ENCODE measurements at places on chromosomes 4 and X. TPM values are rescaled to one million over a fixed set of nuclear protein-coding genes. Genes with fewer than 3 reads are reported as not detected.
A peak's percentile ranks its signal among the peaks of the same experiment; 100 is the strongest.

DNA sequence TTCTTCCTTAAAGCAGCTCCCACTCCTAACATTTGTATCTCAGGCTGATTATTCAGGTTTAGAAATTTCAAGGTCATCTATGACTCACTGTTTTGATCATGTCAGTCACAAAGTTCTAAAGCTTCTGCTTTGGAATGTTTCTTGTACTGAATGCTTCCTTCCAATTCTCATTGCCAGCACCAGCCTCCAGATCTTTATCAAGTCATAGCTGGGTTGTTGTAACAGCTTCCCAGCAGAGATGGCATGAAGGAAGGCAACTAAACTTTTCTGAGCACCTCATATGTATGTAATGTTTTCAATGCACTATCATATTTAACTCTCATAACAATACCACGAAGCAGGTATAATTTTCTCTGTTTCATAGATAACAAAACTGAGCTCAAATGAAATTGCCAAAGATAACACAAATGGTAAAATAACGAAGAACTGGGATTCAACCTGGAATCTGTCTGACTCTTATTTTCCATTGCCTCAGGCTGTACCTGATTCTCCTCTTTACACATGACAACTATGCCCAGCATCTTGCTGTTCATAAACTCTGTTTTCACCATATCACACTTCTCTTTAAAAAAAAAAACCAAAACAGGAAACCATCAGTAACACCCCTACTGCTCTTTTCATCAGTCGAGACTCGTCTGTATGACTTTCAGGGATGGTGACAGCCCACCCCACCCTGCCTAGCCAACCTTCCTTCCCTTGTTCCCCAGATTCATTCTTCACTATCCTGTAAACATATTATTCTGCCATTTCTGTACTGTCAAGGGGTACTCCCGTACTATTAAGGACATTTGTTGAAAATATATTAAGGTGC, 13.4 kb downstream of the TRPC3 start:
- peaks cover 10% of the 10 kb centered on the region for H3K36me3 ChIP-seq
- peaks cover 9% of the 10 kb centered on the region for H3K4me1 ChIP-seq
- no peak overlapping the region for H3K4me3 ChIP-seq
- peak overlapping the region; percentile 12 for H3K27ac ChIP-seq
- DNase-seq: no peak

- no peak overlapping the region for H3K4me3 ChIP-seq
- H3K36me3 ChIP-seq: peaks cover 15% of the 10 kb centered on the region
- H3K27ac ChIP-seq: no peak overlapping the region
- DNase-seq: no peak
- no peaks in the 10 kb centered on the region for H3K27me3 ChIP-seq
Observed at GRCh38 chr4:55965585-55965984, 16.8 kb downstream of the CEP135 start.

DNA sequence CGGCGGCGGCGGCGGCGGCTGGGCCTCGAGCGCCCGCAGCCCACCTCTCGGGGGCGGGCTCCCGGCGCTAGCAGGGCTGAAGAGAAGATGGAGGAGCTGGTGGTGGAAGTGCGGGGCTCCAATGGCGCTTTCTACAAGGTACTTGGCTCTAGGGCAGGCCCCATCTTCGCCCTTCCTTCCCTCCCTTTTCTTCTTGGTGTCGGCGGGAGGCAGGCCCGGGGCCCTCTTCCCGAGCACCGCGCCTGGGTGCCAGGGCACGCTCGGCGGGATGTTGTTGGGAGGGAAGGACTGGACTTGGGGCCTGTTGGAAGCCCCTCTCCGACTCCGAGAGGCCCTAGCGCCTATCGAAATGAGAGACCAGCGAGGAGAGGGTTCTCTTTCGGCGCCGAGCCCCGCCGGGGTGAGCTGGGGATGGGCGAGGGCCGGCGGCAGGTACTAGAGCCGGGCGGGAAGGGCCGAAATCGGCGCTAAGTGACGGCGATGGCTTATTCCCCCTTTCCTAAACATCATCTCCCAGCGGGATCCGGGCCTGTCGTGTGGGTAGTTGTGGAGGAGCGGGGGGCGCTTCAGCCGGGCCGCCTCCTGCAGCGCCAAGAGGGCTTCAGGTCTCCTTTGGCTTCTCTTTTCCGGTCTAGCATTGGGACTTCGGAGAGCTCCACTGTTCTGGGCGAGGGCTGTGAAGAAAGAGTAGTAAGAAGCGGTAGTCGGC, 528 bp downstream of the FMR1 start:
- H3K27me3 ChIP-seq: no peaks in the 10 kb centered on the region
- peak; percentile 8 for DNase-seq
- H3K36me3 ChIP-seq: no peaks in the 10 kb centered on the region
- peak overlapping the region; percentile 93 for H3K4me3 ChIP-seq
- H3K4me1 ChIP-seq: peaks cover 16% of the 10 kb centered on the region
- H3K27ac ChIP-seq: peak overlapping the region; percentile 93

DNA sequence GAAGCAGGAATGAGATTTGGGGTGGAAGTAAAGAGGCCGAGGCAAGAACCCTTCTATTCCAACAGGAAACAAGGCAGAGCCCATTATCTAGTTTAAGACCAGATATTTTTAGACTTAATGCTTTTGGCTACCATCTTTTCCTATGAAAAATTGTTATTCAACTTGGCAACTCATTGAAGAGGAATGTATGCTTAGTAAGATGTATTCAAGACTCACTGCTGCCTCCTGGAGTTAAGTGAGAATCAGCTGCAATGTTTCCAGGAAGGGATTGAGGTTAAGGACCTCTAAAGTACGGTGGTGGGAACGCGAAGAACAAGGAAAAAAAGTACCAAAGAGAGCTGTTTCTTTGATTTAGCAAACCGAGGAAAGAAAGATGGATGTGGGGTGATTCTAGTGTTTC, 89.1 kb downstream of the RAPGEF2 start:
- peaks cover 6% of the 10 kb centered on the region for H3K36me3 ChIP-seq
- H3K4me1 ChIP-seq: peaks cover 8% of the 10 kb centered on the region
- no peak for DNase-seq
- no peak overlapping the region for H3K4me3 ChIP-seq

DNA sequence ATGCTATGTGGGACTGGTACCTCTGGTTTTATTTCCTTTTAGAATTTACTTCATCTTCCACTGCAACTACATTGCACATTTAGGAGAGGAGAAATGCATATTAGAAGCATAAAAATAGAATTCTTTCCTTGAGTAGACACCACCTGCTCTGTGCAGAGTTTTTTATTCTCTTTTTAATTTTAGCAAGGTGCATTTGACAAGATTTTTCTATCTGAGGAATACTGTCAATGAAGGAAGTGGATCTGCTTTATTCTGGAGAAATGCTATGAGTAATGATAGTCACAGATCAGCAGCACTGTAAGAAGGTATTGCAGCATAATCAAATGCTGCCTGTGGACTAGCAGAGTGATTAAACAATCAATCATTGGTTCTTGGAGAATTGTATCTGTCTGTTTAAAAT, 1038.3 kb downstream of the RAPGEF2 start:
- DNase-seq: no peak
- no peaks in the 10 kb centered on the region for H3K4me1 ChIP-seq

The PITX2 gene
- not detected for total RNA-seq

All from T-helper 17 cell (primary cell).